ENCODE measurements at places on chromosomes 3 and 15. TPM values are rescaled to one million over a fixed set of nuclear protein-coding genes. Genes with fewer than 3 reads are reported as not detected.
A peak's percentile ranks its signal among the peaks of the same experiment; 100 is the strongest.

DNA sequence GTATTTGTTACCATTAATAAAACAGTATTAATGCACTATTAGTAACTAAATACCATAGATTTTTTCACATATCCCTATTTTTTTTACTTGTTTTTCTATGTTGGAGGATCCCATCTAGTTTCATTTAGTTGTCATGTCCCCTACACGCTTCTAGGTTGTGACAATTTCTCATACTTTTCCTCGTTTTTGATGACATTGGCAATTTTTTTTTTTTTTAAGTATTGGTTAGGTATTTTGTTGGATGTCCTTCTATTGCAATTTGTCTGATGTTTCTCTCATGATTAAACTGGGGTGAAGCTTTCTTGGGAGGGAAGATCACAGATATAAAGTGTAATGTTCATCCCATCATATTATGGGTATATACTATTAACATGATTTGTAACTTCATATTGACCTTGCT lies 409.1 kb upstream of the CNTN6 start:
- no peak for DNase-seq
- H3K36me3 ChIP-seq, result no peaks in the 10 kb centered on the region
- no peak overlapping the region for H3K4me3 ChIP-seq
- H3K4me1 ChIP-seq, result no peaks in the 10 kb centered on the region
- no peak overlapping the region for H3K27ac ChIP-seq

DNA sequence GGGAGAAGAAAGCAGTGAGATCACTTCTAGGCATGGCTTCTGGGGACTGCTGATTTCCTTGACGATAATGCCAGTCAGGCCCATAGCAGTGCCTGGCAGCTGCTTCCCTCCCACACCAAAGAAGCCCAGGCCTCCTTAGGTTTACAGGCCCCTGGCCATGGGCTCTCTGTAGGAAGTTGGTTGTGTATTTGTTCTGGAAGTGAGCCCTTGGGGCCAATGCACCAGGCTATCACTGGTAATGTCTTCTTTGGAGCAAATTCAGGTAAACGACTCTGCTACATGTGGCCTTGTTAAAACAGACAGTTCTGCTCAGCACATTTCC lies 89.3 kb downstream of the CCNL1 start:
- H3K27me3 ChIP-seq, result no peaks in the 10 kb centered on the region
- DNase-seq, result no peak
- no peaks in the 10 kb centered on the region for H3K36me3 ChIP-seq
- no peak overlapping the region for H3K4me3 ChIP-seq

The STAB1 gene
- total RNA-seq, result 43.0 TPM

GRCh38 chr3:150132101-150132749 lies 161.5 kb upstream of the PFN2 start:
- no peaks in the 10 kb centered on the region for H3K36me3 ChIP-seq
- no peak overlapping the region for H3K4me3 ChIP-seq
- H3K27me3 ChIP-seq, result no peaks in the 10 kb centered on the region
- H3K27ac ChIP-seq, result no peak overlapping the region
- DNase-seq, result no peak

GRCh38 chr3:134369861-134370596 lies 4.2 kb downstream of the AMOTL2 start:
- no peak overlapping the region for H3K4me3 ChIP-seq
- no peak overlapping the region for H3K27ac ChIP-seq
- peaks cover 51% of the 10 kb centered on the region for H3K36me3 ChIP-seq
- peaks cover 49% of the 10 kb centered on the region for H3K4me1 ChIP-seq

The SLC28A2 gene
- under 0.01 TPM for total RNA-seq

- no peaks in the 10 kb centered on the region for H3K27me3 ChIP-seq
Measured at GRCh38 chr15:58934521-58934920, 1.0 kb upstream of the SLTM start.

The DMXL2 gene
- 28.7 TPM for total RNA-seq

- DNase-seq, result no peak
- H3K36me3 ChIP-seq, result no peaks in the 10 kb centered on the region
- H3K27me3 ChIP-seq, result no peaks in the 10 kb centered on the region
- H3K4me3 ChIP-seq, result no peak overlapping the region
Measured at GRCh38 chr3:53970661-53971060, 79.0 kb upstream of the SELENOK start.

DNA sequence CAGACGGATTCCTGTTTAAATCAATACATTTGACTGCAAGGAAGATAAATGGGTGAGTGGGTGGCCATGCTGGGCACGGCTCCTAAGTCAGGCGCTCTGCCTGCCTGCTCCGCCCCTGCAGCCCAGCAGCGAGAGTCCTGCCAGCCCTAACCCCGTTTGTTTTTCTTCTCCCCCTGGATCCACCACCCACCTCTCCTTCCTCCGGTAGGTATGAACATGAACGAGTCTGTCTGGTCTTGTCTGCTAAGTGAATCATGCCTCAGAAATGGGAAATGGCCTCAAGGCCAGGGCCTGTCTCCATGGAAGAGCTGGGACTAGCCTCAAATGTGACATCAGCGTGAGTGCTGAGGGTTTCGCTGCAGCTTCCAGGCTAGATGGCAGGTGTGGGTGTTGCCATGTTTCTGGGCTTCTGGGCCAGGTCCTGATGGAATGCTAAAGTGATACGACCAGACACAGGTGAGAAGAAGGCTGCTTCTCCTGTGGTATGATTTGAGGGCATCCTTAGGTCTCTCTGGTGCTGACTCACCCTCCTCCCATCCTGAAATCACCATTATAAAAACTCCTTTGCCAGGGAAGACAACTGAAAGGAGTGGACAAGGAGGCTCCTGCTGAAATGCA lies 5.6 kb upstream of the FEM1B start:
- no peaks in the 10 kb centered on the region for H3K36me3 ChIP-seq
- peaks cover 13% of the 10 kb centered on the region for H3K4me1 ChIP-seq
- no peak overlapping the region for H3K4me3 ChIP-seq
- DNase-seq, result no peak
- peak overlapping the region; percentile 45 for H3K27ac ChIP-seq
- no peaks in the 10 kb centered on the region for H3K27me3 ChIP-seq

- no peaks in the 10 kb centered on the region for H3K36me3 ChIP-seq
- H3K4me1 ChIP-seq, result no peaks in the 10 kb centered on the region
- H3K27ac ChIP-seq, result no peak overlapping the region
- H3K4me3 ChIP-seq, result no peak overlapping the region
- H3K27me3 ChIP-seq, result no peaks in the 10 kb centered on the region
Measured at GRCh38 chr15:78244893-78245292, 10.5 kb upstream of the ACSBG1 start.

The KLHL40 gene
- not detected for total RNA-seq

DNA sequence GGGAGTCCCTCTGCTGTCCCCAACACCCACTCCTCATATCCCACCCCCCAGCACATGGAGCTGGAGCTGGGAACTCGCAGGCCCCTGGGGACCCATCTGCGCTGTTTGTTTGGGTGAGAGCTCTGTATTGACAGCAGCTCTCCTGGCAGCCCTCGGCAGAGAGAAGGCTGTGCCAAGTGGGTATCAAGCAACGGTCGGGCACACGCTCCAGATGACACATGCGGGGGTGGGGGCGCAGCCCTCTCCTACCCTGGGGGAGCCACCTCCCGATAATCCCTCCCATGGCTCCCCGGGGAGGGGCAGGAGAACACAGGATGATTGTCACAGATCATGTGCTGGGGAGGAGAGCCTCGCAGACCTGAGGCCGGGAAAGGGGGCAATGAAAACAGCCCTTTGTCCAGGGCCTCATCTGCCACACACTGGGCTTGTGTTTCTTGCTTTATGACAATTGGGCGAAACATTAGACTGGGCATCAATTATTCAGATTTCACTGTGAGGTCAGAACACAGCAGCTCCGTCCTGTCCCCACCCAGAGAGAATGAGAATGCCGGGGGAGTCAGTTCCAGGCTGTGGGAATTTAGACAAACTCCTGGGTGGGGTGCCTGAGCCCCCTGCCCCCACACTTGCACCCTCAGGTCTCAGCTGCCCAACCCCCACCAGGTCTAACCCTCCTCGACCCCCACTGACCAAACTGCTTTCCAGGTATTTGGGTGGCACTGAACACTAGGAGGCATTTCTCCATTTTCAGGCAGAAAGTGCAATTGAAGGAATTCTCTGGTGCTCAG lies 46.4 kb upstream of the KLF13 start:
- DNase-seq, result no peak
- no peaks in the 10 kb centered on the region for H3K27me3 ChIP-seq
- H3K27ac ChIP-seq, result peak overlapping the region; percentile 81
- H3K4me3 ChIP-seq, result no peak overlapping the region
- no peaks in the 10 kb centered on the region for H3K36me3 ChIP-seq
- H3K4me1 ChIP-seq, result peaks cover 22% of the 10 kb centered on the region

- H3K36me3 ChIP-seq, result no peaks in the 10 kb centered on the region
- H3K27ac ChIP-seq, result no peak overlapping the region
- H3K4me3 ChIP-seq, result no peak overlapping the region
- H3K4me1 ChIP-seq, result no peaks in the 10 kb centered on the region
- no peak for DNase-seq
- H3K27me3 ChIP-seq, result no peaks in the 10 kb centered on the region
Measured at GRCh38 chr3:18507333-18507732, 82.2 kb upstream of the SATB1 start.

Data from liver (tissue), 10 donors.